NCI-H1930 (cell line): ENCODE measurements at places on chromosomes 4 and X.

- no peak for DNase-seq
Observed at GRCh38 chr4:146032234-146032860, 93.7 kb upstream of the ZNF827 start.

DNA sequence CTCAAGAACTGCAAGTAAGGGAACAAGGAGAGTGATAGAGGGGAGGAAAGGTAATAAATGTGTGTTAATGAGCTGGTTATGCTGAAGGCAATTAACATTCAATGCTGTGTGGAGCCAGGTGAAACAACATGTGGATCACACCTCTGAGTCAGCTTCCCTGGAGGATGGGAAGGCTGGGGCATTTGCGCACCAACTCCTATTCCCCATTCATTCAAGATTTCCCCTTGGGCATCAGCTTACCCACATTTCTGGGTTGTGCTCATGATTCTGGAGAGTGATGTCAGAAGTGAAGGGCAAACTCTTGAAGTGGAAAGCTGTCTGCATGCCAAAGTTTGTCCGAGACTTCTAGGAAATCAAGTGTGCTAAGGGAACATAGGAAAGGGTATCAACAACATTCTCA, 461.4 kb downstream of the MID1IP1 start:
- DNase-seq: no peak

GRCh38 chrX:41300758-41301437, 33.1 kb upstream of the DDX3X start:
- DNase-seq: no peak

DNA sequence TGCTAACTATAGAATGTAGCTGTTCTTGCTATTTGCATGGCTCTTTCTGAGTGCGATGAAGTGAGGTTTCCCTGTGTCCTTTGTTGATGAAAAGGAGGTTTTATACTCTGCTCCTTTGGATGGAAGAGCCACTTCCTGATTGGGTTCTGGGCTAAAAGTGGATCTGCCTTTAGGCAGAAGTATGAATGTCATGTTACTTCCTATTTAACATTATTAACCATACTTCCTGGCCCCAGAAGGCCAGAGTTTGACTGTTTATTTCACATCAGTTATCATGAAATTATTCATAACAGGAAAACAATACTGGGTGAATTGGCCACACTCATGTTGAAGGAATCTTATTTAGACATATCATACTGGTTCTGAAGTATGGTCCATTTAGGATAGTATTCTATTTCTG, 386.2 kb downstream of the PCDH7 start:
- DNase-seq: no peak

- DNase-seq: no peak
Observed at GRCh38 chr4:104615926-104616325, 121.2 kb upstream of the CXXC4 start.

GRCh38 chr4:156778093-156778492, 193.5 kb downstream of the PDGFC start:
- DNase-seq: no peak

GRCh38 chr4:102593147-102593546, 92.0 kb downstream of the NFKB1 start:
- no peak for DNase-seq

- DNase-seq: no peak
Observed at GRCh38 chr4:3637326-3638016, 105.2 kb upstream of the LRPAP1 start.

DNA sequence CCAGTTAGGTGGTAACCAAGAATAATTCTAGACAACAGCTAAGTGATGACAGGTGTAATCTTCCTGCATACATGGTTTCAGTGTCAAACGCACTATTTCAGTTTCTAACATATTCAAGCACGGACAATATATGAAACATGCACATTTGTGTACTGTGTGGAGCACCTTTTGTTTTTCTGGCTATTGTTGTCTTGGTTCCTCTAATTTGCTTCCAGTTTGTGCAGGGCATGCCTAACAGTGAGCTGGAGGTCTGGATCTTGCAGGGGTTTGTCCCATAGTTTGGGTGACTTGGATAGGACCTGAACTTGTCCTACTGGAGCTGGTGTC, 70.5 kb upstream of the TBC1D9 start:
- no peak for DNase-seq

DNA sequence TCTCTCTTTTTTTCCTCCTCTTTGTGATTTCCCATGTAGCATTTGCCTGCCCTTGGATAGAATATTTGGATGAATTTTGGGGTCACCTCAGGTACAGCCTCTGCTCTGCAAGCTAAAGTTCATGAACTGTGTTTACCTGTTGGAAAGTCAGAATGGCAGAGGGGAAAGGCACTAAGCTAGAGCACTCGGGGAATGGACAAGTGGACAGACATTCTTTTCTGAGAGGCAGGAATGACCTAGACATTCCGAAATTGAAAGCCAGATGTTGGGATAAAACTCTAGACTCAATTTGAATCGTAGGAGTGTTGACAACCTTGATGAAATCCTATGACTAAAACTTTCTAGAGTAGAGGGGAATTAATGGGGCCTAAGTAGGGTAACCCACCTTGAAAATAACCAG, 56.1 kb downstream of the LUZP4 start:
- no peak for DNase-seq

DNA sequence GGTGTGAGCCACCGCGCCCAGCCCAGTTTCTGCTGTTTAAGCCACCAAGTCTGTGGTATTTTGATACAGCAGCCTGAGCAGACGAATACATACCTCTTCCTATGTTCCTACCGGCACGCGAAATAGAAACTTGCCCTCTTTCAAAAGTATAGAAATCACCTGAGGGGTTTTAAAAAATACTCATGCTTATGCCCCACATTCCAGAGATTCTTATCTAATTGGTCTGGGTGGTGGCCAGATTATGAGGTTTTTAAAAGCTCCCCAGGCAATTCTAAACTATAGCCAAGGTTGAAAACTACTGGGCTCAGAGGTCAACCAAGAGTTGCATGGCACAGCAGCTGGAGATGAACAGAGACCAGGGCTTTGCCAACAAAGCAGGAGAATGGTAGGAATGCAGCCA, 24.9 kb upstream of the HUWE1 start:
- no peak for DNase-seq

DNA sequence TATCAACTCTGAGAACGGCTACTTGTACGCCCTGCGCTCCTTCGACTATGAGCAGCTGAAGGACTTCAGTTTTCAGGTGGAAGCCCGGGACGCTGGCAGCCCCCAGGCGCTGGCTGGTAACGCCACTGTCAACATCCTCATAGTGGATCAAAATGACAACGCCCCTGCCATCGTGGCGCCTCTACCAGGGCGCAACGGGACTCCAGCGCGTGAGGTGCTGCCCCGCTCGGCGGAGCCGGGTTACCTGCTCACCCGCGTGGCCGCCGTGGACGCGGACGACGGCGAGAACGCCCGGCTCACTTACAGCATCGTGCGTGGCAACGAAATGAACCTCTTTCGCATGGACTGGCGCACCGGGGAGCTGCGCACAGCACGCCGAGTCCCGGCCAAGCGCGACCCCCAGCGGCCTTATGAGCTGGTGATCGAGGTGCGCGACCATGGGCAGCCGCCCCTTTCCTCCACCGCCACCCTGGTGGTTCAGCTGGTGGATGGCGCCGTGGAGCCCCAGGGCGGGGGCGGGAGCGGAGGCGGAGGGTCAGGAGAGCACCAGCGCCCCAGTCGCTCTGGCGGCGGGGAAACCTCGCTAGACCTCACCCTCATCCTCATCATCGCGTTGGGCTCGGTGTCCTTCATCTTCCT, 2.7 kb downstream of the PCDH10 start:
- peak; percentile 68 for DNase-seq

DNA sequence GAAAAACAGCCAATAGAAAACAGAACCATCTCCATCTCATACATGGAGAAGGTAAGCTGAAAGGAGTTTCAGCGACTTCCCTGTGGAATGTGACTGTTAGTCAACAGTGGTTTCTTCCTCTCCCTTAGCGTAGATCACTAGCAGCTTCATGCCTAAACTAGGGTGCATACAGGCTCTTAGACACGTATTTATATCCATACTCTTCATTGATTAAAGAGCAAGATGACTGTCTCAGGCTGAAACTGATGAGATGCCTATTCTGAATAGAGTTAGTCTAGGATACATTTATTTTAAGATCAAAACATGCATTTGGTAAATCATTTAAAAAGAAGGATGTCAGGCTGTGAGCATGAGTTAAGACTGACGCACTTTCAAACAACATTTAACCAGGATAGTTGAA, 423.3 kb downstream of the ARHGAP24 start:
- DNase-seq: no peak

DNA sequence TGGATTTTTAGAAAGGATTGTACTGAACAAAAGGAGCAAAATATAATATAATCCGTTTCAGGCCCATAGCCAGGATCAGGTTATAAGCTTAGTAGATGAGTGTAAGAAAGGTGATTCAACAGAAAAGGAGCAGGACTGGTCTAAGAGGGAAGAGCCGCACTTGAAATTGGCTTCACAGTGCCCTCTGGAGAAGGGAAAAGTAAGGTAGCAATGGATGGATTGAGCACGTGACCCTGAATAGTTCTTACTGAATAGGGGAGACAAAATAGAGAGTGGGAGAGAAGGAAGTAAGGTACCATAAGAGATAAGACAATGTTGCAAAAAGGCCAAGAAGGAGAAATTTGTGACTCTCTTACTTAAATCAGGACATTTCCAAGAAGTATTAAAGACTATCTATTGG, 15.6 kb downstream of the CXorf66 start:
- no peak for DNase-seq
